ENCODE measurements at places on chromosomes 2 and 18.

- no peak for DNase-seq
These were observed 1611.1 kb upstream of the ZEB2 start for GRCh38 chr2:146131048-146131447.

- no peak for DNase-seq
These were observed 61.0 kb downstream of the LPIN1 start for GRCh38 chr2:11807156-11808015.

DNA sequence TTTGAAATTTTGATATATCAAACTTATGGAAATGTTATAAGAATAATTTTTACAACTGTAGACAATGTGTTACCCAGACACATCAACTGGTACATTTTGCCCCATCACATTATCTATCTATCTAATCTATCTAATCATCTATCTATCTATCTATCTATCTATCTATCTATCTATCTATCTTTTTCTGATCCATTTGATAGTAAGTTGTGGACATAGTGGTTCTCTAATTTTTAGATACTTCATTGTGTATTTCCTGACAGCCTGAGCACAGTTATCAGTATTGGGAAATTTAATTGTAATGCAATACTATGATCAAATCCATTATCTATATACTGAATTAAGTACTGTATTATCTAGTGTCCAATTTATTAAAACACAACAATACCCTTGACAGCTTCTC lies 42.0 kb upstream of the TMEM18 start:
- no peak for DNase-seq

DNA sequence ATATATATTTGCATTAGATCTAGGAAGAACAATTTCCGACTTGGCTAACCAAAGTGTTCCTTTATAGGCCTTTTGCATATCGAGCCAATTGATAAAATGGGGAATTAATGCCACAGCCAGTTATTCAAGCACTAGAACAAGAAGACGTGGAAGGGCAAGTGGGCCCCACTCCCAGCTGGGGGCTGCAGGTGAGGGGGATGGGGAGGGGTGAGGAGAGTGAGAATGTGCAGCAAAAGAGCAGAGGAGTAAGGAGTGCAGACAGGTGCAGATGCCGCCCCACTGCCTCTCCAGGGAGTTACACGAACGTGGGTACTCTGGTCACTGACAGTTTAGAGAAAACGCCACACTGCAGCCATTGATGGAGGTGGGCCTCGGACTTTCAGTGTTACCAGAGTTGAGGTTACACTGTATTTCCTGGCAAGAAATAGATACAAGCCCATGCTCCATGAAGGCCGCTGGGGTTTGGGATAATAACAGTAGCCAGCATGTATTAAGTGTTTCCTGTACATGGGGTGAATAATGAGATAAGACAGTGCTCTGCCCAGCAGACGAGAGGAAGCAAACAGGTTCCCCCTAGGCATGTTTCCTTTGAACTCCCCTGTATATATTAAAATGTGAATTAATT lies 40.9 kb downstream of the GORASP2 start:
- DNase-seq = no peak

GRCh38 chr2:172013396-172013795 lies 13.6 kb downstream of the METAP1D start:
- no peak for DNase-seq

GRCh38 chr2:121284463-121285449 lies at the start of gene TFCP2L1:
Gene TFCP2L1, minus strand, starts transcription at chr2:121285202. Its CDS starts 93 bp downstream, at chr2:121285109.
- DNase-seq = peak; percentile 3

GRCh38 chr2:151483546-151483945 lies 73.8 kb downstream of the RIF1 start:
- DNase-seq = no peak

- no peak for DNase-seq
These were observed 51.6 kb upstream of the DSEL start for GRCh38 chr18:67568166-67568565.

- DNase-seq = no peak
These were observed 614.4 kb downstream of the CPS1 start for GRCh38 chr2:211170843-211171242.

- no peak for DNase-seq
These were observed 6.1 kb upstream of the DNMT3A start for GRCh38 chr2:25347846-25348245.
